ENCODE measurements at places on chromosomes 2 and 18.

- DNase-seq = no peak
Measured at GRCh38 chr2:186496401-186496800, 10.3 kb downstream of the ZC3H15 start.

- no peak for DNase-seq
Measured at GRCh38 chr2:186058614-186059013, 320.0 kb downstream of the FSIP2 start.

DNA sequence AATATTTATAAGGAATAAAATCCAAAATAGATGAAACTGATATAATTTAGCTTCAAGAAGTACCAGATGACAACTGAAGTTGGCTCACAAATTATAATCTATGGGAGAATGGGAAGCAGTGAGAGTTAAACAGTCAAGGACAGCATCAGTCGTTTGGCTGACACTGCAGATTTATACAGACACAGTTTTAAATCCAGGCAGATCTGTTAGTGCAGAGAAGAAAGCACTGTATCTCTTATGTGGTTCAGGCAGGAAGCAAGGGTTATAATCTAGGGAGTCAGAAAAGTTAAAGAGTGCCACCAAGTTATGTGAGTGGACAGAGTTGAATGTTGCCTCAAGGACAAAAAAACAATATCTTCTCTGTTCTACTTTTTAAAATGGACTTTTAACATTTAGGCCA is 880.2 kb downstream of the TSN start:
- DNase-seq = no peak

GRCh38 chr18:79558933-79559416 is 120.6 kb upstream of the CTDP1 start:
- no peak for DNase-seq

DNA sequence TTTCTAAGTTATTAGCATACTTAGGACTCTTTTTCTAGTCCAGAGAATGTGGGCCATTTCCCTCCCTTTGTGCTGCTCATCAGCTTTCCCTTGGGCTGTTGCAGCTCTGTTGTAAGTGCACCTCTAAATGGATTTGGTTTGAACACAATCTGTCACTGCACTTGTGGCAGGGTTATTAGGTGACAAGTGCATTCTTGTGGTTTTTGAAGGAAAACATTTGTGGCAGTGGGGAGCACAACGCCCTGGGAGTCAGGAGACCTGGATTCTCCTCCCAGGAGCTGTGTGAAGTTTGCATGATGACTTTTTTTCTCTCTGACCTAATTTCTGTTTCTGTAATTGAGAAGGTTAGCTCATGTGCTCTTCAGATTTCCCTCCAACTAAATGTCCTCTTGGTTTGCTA is 630.9 kb upstream of the FAM98A start:
- DNase-seq = no peak

DNA sequence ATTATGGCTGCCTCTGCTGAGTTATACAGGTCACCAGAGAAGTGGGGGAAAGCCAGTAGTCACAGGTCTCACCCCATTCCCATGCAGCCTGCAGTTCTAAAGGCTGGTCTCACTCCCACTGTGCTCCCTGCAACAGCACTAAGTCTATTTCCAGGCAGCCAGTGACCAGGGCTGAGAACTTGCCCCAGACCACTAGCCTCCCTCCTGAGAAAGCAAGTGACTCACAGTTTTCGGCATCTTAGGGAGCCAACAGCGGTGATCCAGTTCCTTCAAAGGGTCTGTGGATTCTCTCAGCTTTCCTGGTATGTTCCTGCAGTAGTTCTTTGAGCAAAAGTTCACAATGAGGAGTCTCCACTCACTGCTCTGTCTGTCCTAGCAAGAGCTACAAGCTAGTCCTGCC is 329.6 kb upstream of the MAP2 start:
- no peak for DNase-seq

GRCh38 chr2:38747819-38748218 is 3.3 kb downstream of the SRSF7 start:
- no peak for DNase-seq

DNA sequence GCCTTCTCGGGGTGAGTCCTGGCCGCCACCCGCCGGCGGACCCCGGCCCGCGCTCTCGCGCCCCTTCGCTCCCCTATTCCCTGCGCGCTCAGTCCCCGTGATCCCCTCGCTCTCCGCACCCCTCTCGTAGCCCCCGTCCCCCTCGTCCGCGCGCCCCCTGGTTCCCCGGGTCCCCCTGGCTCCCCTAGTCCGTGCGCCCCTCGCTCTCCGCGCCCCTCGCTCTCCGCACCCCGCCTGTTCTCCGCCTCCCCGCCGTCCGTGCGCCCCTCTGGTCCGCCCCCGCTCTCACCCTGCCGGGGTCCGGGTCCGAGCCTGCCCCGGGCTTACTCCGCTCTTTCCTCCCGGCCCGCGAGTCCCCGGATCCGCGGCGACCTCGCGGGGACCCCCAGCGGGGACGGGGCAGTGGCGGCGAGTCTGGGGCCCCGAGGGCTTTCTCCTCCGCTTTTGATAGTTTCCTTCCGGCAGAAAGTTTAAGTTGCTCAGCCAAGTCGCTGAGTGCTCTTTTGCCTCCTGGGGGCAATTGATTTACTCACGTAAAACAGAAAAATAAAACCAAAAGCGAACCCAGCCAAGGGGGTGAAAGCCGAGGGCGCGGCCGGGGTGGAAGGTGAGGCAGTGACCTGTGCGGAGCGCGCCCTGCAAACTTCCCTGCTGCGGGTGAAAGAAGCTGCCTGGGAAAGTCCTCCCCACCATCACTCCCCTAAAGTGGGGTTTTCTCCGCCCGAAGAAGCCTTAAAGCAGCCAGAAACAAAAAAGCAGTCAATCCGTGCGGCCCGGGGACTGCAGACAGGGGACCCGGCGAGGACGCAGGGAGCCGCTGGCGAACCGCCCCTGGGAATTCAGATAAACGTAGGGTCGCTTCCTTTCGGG is 568 bp downstream of the RAB31 start:
- DNase-seq = no peak

- DNase-seq = no peak
Measured at GRCh38 chr2:224847961-224848850, 132.0 kb upstream of the CCDC195 start.

DNA sequence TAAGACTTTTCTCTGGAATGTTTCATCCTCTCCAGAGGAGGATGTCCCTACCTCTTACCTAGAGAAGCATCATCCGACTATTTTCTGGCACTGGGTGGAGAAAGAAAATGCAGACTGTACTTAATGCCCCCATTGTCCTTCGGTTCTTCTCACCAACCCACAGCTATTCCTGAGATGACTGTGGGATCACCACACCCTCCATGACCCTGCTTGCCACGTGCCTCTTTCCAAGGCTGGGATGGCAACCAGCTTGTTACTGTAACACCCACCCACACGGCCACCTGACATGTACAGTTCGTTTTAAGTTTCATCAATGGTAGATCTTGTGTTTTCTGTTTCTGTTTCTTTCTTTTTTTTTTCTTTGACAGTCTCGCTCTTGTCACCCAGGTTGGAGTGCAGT is 365.2 kb downstream of the FBXO15 start:
- DNase-seq = no peak

GRCh38 chr2:23537991-23538390 is 153.0 kb downstream of the KLHL29 start:
- DNase-seq = no peak
